ENCODE measurements at places on chromosomes 11 and 22.

- DNase-seq, result no peak
Observed at GRCh38 chr11:111476366-111476765, 35.8 kb downstream of the BTG4 start.

GRCh38 chr11:96112192-96113128, 188.6 kb upstream of the MTMR2 start:
- DNase-seq, result no peak

- no peak for DNase-seq
Observed at GRCh38 chr11:16606784-16607674, 131.4 kb upstream of the C11orf58 start.

- no peak for DNase-seq
Observed at GRCh38 chr11:30436801-30437200, 113.9 kb downstream of the ARL14EP start.

DNA sequence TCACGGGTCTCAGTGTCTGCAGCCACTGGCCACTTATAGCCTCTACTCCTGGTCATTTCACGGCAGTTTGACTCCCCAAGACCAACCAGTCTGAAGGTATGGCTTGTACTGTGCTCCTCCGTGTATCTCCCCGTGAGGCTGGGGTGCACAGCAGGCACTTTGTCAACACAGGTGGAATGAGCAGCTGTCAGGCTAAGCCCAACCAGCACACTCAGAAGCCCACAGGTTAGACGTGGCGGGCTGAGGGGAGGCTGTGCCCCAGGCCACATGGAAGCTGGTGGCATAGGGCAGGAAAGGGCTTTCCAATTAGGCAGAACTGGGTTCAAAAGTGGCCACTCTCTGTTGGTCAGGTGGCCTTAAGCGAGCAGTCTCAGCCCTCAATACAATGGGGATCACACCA, 7.0 kb downstream of the TP53I11 start:
- no peak for DNase-seq

DNA sequence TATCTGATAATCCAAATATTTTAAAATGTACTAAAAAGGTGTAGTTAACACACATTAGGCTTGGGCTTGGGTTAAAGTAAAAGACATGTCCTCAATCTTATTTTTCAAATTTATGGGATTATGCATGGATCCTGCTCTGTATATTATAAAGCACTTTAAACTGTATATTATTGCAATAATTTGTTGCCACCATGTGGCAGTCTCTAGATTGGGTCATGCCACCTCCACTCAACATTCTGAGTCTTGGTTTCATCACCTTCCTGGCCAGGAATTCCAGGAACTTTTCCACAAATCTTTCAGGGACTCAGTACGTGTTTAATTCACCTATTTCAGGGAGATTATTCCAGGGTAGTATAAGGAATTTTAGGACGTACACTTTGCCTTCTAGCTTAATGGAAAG, 695.5 kb downstream of the FAM181B start:
- no peak for DNase-seq

DNA sequence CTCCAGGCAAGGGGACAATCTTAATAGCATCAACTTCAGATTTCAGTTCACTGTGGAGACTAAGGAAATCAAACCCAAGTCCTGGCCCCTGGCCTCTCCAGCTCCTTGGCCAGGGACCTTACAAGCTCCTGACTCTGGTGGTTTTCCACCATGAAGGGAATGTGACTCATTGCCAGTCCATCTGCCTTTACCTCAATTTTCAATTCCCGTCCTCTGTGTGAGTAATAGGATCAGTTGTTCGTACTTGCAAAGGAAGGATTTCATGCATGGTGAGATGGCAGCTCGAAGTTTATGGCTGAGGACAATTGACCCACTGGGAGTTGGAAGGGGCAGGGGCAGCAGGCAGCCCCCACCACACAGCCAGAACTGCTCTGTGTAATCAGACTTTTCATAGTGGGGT, 42.5 kb downstream of the INSC start:
- no peak for DNase-seq

GRCh38 chr11:118929501-118930093, 3.9 kb upstream of the BCL9L start:
- DNase-seq, result peak; percentile 49

- DNase-seq, result no peak
Observed at GRCh38 chr11:46363455-46364005, 16.3 kb downstream of the DGKZ start.

GRCh38 chr22:33081686-33082590, 23.8 kb upstream of the SYN3 start:
- no peak for DNase-seq

DNA sequence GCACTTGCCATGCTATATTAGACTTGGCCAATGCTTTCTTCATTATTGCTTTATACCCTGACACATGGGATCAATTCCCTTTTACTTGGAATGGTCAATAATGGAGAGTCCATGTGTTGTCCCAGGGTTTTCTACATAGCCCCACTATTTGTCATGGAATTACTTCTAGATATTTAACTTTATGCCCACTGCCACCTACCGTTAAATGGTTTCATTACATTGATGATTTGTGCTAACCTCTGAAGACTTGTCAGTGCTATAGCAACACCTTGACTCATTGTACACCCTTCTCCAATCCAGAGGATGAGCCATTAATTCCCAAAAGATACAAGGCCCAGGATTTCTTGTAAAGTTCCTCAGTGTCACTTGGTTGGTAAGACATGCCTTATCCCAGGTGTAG, 31.4 kb upstream of the SLC22A25 start:
- no peak for DNase-seq

- no peak for DNase-seq
Observed at GRCh38 chr11:17894929-17895658, 117.8 kb downstream of the SERGEF start.

DNA sequence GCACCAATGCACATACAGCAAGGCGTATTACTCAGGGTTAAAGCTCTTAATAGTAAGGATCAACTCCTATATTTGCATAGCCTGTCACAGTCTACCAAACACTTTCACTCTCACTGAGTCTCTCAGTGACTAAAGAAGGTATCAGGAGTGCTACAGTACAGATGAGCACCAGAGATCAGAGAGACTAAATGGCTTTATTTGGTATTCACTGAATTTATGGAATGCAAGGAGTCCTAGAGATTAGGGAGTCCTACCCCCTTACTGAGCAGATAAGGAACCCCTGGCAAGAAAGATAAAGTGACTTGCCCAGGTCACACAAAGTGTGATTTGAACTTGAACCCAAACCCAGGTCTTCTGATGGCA, 396.4 kb upstream of the CCDC90B start:
- DNase-seq, result no peak

GRCh38 chr11:31822927-31823643, 12.0 kb upstream of the PAX6 start:
- no peak for DNase-seq

GRCh38 chr11:92979176-92979575, 9.7 kb downstream of the MTNR1B start:
- DNase-seq, result no peak

GRCh38 chr11:11899401-11899800, 57.6 kb downstream of the USP47 start:
- no peak for DNase-seq

- no peak for DNase-seq
Observed at GRCh38 chr11:8168485-8169257, at the start of gene RIC3. Gene RIC3, minus strand, starts transcription at chr11:8169025. Its CDS starts 36 bp downstream, at chr11:8168989.

DNA sequence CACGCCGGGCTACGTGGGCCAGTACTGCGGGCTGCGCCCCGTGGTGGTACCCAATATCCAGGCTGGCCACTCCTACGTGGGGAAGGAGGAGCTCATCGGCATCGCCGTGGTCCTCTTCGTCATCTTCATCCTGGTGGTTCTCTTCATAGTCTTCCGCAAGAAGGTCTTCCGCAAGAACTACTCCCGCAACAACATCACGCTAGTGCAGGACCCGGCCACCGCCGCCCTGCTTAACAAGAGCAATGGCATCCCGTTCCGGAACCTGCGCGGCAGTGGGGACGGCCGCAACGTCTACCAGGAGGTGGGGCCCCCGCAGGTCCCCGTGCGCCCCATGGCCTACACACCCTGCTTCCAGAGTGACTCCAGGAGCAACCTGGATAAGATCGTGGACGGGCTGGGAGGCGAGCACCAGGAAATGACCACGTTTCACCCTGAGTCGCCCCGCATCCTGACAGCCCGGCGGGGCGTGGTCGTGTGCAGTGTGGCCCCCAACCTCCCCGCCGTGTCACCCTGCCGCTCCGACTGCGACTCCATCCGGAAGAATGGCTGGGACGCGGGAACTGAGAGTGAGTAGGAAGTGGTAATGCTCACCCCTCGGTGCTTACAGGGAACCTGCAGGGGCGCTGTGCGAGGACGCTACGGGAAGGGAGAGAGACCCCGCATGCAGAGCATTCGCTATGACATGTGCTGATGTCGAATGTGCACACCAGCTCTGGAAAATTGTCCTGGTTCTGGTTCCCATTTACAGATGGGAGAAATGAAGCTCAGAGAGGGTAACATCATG, 86.4 kb upstream of the MTNR1B start:
- no peak for DNase-seq

GRCh38 chr11:104089481-104089880, 53.0 kb downstream of the DDI1 start:
- no peak for DNase-seq

DNA sequence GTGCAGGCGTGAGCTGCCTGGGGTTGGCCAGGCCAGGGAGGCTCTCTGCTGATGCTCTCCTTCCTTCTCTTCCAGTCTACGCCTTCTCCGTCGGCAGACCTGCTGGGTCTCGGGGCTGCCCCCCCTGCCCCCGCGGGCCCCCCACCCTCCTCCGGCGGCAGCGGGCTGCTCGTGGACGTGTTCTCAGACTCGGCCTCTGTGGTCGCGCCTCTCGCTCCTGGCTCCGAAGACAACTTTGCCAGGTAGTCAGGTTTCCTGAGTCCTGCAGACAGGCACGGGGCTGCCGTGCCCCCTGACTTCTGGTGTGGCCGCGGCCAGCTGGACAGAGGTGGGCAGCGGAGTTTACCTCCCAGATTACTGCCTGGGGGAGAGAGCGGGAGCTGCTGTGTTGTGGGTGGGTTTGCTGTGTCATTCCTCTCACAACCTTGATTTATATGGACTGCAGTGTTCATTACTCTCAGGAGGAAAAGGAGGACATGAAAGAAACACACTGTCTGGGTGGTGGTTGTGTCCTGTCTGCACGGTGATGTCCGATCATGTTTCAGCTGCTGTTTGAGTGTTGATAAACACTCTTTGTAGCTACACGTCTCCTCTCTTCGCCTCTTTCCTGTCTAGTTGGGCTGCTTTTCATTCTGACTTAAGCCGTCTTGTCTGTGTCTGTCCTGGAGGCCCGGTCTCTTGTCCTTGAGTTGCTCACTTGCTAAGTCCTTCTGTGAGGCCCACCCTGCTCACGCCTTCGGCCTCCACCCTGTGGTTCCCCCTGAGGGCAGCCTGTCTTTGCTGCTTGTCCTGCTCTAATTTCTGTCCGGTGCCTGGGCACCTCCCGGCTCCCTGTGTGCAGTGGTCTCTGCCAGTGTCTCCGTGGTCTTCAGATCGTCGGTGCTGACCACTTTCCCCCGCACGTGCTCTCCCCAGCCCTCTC, 35.9 kb downstream of the MUC6 start:
- no peak for DNase-seq

DNA sequence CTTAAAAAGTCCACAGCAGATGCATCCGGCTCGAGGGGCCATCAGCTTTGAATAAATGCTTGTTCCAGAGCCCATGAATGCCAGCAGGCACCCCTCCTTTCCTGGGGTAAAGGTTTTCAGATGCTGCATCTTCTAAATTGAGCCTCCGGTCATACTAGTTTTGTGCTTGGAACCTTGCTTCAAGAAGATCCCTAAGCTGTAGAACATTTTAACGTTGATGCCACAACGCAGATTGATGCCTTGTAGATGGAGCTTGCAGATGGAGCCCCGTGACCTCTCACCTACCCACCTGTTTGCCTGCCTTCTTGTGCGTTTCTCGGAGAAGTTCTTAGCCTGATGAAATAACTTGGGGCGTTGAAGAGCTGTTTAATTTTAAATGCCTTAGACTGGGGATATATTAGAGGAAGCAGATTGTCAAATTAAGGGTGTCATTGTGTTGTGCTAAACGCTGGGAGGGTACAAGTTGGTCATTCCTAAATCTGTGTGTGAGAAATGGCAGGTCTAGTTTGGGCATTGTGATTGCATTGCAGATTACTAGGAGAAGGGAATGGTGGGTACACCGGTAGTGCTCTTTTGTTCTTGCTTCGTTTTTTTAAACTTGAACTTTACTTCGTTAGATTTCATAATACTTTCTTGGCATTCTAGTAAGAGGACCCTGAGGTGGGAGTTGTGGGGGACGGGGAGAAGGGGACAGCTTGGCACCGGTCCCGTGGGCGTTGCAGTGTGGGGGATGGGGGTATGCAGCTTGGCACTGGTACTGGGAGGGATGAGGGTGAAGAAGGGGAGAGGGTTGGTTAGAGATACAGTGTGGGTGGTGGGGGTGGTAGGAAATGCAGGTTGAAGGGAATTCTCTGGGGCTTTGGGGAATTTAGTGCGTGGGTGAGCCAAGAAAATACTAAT, 1.9 kb downstream of the NEAT1 start:
- DNase-seq, result no peak

GRCh38 chr22:29964776-29965175, 81.8 kb downstream of the MTMR3 start:
- DNase-seq, result no peak

DNA sequence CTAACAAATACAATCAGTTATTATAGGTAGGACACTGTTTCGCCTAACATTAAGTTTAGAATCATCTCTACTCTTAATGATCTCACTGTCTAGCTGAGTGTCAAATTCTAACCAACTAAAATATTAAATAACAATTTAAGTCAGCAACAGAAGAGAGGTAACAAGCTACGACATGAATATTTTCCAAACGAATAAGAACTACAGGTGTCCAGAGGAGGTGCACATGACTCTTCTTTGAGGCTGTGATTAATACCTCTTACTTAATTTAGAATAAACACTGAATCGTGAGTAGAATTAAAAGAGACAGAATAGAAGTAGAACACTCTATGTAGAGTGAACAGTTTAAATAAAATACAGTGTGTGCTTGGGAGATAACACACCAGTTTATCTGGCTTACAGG, 619.0 kb upstream of the ARHGAP42 start:
- DNase-seq, result no peak

DNA sequence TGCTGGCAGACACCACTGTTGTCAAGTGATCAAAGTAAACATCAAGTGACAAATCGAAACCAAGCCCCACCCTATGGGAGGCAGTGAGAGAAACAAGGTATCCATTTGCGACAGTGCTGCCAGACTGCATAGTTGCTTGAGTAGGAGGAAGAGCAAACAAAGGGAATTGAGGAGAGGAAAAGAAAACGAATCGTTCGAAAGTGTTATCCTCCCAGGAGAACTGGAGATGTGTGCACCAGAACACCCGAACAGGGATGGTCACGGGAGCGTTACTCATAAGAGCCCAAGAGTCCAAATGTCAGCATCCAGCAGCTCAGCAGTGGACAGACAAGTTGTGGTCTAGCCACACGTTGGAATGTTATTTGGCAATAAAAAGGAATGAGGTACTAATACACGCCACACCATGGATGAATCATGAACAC, 58.4 kb upstream of the NUP50 start:
- DNase-seq, result no peak

DNA sequence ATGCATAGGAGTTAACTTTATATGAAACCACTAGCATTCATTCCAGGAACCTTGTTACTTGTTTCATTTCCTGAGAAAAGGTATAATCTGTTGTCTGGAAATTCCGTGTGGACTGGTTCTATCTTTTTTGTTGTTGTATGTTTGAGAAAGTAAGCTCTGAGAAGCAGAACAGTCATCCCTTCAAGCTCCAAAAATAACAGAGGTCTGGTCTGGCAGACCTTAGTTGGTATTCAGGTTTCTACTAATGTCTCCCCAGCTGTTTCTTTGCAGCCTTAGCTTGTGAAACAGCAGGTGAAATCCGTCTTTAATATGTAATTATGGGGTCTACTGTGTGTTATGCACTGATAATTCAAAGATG, 2.4 kb downstream of the RNF121 start:
- DNase-seq, result no peak

All from stimulated activated CD8-positive, alpha-beta memory T cell treated with anti-CD3 and anti-CD28 coated beads, Interleukin-7, amount 100 ng/mL, for 1 hour (primary cell).